ENCODE measurements at places on chromosomes 4 and X. TPM values are rescaled to one million over a fixed set of nuclear protein-coding genes. Genes with fewer than 3 reads are reported as not detected.
A peak's percentile ranks its signal among the peaks of the same experiment; 100 is the strongest.

Gene SPANXA2
- total RNA-seq: not detected

Gene CABS1
- not detected for total RNA-seq

DNA sequence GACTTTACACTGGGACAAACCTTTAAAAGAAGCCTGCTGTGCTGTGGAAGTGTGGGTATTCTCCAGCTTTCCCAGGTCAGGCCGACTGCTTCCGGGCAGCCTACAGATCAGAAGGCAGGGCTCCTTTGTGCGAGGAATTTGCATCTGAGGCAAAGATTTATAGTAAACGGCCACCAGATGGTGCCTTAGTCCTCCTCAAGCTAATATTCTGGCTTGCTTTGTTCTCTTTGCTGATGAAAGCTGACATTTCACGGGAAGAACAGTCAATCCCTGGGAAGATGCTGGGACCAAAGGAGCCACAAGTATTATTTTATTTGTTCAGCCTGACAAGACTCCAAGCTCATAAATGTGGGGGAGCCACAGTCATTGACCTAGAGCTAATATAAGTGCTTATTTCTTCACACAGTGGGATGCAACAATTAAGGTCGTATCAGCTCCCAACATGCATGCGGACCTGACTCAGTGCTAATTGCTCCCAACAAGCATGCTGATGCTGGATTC lies 120.7 kb upstream of the TRIM2 start:
- DNase-seq: peak; percentile 62

DNA sequence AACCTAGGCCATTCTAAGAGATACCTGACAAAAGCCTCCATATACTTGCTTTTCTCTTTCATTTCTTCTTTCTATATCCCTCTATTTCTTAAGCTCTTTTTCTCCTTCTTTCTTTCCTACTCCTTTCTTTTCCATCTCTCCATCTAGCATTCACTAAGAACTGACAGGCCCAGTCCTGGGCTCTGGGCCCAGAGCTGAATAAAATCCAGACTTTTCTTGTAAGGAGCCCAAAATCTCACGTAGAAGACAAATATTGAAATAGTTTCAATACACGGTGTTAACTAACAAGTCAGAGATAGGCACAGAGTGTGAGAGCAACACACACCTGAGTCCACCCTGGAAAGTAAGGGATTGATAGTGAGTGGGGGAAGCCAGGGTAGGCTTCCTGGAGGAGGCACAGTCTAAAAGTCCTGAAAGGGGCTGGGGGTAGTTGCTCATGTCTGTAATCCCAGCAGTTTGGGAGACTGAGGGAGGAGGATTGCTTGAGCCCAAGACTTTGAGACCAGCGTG lies 73.2 kb upstream of the EFNB1 start:
- no peak for DNase-seq

DNA sequence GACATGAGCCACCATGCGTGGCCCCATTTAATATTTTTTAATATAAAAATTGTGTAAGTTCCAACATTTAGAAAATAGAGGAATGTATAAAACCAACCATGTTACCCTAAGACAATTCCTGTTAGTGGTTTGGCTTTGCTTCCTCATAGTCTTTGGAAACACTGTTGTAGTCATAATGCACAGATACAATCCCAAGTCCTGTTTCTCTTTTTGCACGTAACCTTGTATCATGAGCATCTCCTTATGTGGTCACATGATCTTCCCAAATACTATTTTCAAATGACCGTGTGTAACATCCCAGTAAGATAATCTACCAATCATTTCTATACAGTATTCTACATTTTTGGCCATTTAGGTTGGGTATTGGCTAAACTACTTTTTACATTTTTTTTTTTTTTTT lies 13.9 kb upstream of the RHOH start:
- no peak for DNase-seq

Gene GRIA2
- 339 TPM for total RNA-seq

Gene TSPAN5
- total RNA-seq: 67.3 TPM

DNA sequence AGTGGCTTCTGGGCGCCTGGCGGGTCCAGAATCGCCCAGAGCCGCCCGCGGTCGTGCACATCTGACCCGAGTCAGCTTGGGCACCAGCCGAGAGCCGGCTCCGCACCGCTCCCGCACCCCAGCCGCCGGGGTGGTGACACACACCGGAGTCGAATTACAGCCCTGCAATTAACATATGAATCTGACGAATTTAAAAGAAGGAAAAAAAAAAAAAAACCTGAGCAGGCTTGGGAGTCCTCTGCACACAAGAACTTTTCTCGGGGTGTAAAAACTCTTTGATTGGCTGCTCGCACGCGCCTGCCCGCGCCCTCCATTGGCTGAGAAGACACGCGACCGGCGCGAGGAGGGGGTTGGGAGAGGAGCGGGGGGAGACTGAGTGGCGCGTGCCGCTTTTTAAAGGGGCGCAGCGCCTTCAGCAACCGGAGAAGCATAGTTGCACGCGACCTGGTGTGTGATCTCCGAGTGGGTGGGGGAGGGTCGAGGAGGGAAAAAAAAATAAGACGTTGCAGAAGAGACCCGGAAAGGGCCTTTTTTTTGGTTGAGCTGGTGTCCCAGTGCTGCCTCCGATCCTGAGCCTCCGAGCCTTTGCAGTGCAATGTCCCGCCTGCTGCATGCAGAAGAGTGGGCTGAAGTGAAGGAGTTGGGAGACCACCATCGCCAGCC lies at the start of gene ATOH1:
Gene ATOH1, plus strand, starts transcription at position 422 of the 663 bp plus-strand sequence. Its CDS starts 174 bp downstream, at position 596.
- DNase-seq: no peak

DNA sequence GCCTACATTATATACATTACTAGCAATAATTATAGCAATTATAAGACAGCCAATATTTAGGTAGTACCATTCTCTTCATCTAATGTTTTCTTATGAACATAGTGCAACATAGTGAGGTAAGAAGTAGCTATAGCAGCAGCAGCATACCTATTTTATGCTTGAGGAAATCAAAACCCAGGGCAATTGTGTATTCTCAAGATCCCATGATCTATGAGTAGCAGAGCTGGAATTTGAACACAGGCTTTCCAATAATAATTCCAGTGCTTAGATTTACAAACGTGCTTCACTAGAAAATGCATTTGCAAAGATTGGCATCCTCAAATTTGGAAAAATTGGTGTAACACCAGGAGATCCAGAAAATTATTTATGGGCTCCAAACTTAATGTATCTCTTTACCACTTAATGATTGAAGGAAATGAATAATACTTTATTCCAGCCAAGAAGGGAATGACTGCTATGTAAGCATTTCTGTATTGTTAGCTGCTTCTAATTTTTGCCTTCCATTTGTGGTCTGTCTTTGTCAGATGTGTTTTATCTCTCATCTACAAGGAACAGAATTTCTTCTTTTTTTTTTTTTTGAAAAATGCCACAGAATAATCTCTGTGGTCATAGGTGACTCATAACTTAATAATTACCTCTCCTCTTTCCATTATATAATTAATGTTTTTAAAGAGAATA lies 451.1 kb downstream of the ARAP2 start:
- no peak for DNase-seq

DNA sequence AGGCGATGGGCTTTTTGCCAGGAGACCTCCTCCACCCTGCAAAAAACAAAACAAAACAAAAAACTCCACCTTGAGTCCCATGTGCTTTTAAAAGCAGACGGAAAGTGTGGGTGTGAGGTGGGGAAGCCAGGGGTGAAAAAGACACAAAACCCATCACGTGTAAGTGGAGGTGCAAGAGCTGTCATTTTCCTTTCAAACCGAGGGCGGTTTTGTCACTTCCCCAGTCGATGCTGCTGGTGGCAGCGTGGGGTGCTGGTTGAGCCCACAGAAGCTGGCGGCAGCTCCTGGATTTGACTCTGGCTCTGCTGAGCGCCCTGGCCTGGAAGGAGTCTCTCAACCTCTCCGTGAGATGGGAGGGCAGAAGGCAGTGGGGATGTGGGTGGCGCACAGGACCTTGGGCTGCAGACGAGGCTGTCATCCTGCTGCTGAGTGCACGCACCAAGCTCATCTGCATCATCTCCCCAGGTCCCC lies 110.0 kb downstream of the PSAPL1 start:
- no peak for DNase-seq
